Tibial artery (tissue), 4 donors: ENCODE measurements at places on chromosomes 1 and 21.

GRCh38 chr1:7680207-7680954 is 90.7 kb upstream of the VAMP3 start:
- no peak for DNase-seq

GRCh38 chr1:96191165-96191564 is 530.4 kb upstream of the PTBP2 start:
- DNase-seq, result no peak

- DNase-seq, result no peak
Measured at GRCh38 chr1:29696656-29697390, 460.5 kb downstream of the PTPRU start.

DNA sequence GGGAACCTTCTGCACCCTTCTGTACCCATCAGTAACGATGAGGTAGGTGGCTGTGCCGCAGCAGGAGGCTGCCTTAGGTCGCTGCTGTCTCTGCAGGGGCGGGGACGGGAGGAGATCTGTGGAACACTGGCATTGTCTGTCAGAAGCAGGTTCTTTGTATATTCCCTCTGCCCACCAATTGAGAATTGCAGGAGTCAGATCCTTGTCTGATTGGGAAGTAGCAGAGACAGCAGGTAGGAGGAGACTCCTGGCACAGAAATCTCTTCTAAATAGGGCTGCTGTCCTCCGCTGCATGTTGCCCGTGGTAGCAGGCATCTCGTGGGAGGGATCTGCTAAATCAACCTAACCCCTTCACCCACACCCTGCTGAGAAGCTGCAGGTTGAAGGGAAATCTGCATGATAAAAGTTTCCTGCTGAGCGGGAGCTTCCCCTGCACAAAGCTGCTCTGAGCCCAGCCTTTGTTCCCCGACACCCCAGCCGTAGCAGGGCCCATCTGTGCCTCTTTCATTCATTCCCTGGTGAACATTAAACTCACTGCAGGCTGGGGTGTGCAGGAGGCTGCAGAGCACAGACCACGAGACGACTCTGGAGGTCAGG is 15.9 kb downstream of the SARS1 start:
- DNase-seq, result no peak

DNA sequence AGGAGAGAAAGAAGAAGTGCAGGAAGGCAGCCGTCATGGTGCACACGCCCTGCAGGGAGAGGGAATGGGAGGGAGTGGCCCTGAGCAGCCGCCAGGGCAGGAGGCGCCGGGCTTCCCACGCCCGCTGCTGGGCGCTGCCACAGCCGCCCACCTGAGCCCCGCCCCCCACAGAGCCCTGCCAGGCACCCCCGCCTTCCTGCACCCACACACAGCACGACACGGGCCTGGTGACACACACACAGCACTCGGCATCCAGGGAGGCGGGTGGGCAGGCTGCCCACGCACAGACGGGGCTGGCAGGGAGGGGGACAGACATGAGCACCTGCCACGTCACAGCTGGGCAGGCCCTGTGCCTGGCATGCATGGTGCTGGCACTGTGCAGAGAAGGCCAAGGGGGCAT is 27.5 kb downstream of the ADGRB2 start:
- DNase-seq, result no peak

DNA sequence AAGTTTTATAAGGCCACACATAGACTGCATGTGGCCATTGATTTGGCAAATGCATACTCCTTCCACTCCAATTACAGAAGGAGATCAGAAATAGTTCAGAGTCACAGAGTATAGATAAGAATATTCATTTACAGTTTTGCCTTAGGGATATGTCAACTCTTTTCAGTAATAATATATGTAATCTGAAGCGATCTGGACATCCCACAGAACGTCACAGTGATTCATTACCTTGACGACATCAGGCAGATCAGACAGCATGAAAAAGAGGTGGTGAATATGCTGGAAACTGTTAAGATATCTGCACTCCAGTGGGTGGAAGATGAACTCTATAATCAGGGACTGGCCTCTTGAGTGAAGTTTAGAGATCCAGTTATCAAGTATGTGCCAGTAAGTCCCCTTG is 240.4 kb downstream of the DPYD start:
- DNase-seq, result no peak

GRCh38 chr1:248631354-248632008 is 3.4 kb downstream of the OR2T11 start:
- DNase-seq, result no peak

DNA sequence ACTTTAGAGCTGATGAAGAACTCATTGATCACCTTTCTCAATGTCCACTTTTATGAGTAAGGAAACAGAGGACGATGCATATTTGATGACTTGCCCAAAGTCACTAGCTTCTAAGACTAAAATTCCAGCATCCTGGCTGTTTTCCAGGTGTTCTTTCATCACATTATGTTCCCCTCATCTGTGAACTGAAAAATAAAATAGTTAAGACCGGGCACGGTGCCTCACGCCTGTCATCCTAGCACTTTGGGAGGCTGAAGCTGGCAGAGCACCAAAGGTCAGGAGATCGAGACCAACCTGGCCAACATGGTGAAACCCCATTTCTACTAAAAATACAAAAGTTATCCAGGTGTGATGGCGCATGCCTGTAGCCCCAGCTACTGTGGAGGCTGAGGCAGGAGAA is 297.5 kb downstream of the DUSP10 start:
- DNase-seq, result no peak

DNA sequence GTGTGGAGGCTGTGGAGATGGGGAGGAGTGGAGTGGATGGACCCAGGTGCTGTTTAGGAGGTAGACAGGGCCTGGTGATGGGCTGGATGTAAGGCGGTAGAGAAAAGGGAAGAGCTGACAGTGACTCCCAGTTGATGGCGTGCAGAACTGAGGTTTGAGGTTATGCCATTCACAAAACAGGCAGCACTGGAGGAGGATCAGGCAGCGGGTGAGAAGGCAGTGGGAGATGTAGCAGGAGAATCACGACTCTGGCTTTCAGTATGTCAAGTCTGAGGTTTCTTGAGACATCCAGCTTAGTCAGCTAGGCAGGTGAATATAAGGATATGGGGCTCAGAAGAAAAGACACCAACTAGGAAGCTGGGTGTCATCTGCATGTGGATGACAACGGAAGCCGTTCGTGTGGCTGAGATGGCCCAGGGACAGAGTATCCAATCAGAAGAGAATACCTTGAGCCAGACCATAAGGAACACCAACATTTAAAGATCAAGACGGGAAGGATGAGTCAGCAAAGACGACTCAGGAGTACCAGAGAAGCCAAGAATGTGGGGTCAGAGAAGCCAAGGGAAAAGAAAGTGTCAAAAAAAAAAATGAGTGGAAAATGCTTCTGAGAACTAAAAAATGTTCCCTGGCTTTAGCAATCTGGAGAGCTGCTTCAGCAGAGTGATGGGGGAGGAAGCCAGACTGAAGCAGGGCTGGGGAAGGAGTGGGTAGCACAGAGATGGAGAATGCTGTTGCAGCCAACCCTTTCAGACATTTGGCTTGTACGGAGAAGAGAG is 15.2 kb downstream of the LRRN2 start:
- DNase-seq, result no peak

DNA sequence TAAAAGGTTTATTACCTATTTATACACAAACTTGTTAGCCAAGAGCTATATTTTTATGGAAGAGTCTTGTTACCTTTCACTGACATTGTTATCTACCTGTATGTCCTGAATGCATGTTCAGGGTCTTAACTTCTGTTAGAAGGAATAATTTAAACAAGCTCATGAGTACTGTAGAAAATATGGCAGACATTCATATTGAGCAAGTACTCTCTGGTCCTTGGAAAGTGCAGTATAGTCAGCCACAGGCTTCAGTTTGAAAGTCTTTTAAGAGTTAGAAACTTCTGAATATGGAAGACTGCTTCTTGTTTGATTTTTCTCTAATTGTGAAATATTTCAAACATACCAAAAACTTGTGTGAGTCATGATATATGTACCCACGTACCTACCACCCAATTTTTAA is 16.6 kb downstream of the DIP2A start:
- no peak for DNase-seq

- DNase-seq, result no peak
Measured at GRCh38 chr1:148379170-148379500, 104.0 kb downstream of the PPIAL4G start.

- DNase-seq, result no peak
Measured at GRCh38 chr1:93136445-93136844, 43.8 kb downstream of the TMED5 start.

DNA sequence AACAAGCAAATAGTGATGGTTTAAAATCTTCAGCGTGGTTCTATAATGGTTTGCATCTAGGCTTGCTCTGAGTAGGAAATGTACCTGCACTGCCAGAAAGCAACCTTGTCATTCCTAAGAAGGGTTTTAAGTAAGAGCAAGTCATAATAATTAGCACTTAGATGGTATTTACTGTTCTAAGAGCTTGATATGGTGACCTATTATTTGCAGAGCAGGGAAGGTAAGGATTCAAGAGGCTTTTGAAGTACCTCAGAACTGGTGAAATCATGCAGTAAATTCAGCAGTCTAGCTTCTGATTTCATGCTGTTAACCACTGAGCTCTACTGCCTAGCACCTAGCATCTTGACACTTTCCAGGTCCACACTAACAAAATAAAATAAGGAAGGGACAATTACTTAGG is 23.7 kb downstream of the ATP1A1 start:
- no peak for DNase-seq

- DNase-seq, result peak; percentile 27
Measured at GRCh38 chr1:168708698-168709404, 20.2 kb downstream of the DPT start.

- no peak for DNase-seq
Measured at GRCh38 chr1:184388319-184388889, 1.6 kb downstream of the C1orf21 start.

- DNase-seq, result no peak
Measured at GRCh38 chr21:32207406-32207716, 71.5 kb downstream of the MIS18A start.

- no peak for DNase-seq
Measured at GRCh38 chr1:66313429-66313828, 220.5 kb upstream of the SGIP1 start.

DNA sequence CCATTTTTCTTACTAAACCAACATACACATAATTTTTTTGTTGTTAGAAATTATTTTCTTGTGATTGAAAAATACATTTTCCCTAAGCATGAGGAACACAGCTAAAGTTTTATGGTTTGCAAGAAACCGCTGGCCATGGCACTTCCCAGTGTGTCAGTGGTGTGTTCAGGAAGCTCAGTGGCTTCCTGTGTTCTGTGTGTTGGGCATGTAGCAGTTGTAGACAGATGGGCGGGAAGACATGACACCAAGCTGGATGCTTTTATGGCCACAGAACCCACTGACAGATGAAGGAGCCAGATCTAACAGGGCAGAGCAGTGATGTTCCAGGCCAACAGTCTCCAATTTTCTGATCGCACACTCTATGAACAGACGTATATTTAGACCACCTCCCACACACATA is 119.8 kb downstream of the GALNT2 start:
- no peak for DNase-seq

DNA sequence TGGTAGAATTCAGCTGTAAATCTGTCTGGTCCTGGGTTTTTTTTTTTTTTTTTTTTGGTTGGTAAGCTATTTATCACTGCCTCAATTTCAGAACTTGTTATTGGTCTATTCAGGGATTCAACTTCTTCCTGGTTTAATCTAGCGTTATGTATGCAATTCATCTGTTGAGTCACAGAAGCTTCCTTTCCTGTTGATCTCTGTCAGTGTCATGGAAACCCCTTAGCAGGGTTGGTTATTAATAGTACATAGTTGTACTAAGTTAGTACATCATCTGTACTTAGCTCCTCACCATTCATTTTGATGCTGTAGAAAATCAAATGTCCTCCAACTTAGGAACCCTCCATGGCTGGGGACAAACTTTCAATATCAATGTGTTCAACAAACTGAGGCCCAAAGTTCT is 51.0 kb upstream of the BARHL2 start:
- no peak for DNase-seq
